ENCODE measurements at places on chromosomes 4 and X.
A peak's percentile ranks its signal among the peaks of the same experiment; 100 is the strongest.

GRCh38 chr4:29153642-29154041 is 1566.5 kb upstream of the PCDH7 start:
- DNase-seq: no peak

DNA sequence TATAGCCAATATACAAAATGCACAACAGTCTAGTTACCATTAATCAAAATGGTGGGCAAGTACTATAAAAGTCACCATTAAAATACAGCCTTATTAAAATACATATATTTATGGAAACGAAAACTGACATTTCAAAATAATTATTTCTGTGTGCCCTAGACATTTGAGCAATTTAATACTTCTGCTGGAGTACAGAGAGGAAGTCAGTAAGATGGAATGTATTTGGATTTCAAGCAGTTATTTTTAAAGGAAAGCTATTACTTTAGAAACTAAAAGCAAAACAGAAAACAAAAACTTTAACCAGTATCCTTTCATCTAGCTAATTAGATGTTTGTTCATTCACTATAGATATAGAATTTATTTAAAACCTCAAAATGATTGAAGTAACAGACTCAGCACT is 37.8 kb upstream of the TLR2 start:
- no peak for DNase-seq

DNA sequence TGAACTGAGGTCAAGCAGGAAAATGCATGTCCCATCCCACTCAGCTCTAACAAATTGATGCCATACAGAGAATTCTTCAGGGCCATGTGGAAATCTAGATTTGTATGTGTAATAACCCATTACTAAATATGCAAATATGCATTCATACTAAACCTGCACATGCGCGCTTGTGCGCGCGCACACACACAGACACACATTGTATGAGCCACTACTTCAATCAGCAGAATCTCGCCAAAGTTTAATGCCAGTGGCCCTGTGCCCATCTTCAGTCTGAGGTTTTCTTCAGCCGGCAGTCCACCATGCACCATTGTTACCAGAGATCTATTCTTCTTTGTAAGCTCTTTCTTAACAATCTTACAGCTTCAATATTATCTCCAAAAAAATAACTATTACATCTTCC is 276.4 kb downstream of the PDGFC start:
- DNase-seq: no peak

GRCh38 chr4:104010722-104011121 is 290.9 kb upstream of the TACR3 start:
- no peak for DNase-seq

GRCh38 chr4:74093981-74094623 is 4.9 kb downstream of the CXCL2 start:
- DNase-seq: no peak

DNA sequence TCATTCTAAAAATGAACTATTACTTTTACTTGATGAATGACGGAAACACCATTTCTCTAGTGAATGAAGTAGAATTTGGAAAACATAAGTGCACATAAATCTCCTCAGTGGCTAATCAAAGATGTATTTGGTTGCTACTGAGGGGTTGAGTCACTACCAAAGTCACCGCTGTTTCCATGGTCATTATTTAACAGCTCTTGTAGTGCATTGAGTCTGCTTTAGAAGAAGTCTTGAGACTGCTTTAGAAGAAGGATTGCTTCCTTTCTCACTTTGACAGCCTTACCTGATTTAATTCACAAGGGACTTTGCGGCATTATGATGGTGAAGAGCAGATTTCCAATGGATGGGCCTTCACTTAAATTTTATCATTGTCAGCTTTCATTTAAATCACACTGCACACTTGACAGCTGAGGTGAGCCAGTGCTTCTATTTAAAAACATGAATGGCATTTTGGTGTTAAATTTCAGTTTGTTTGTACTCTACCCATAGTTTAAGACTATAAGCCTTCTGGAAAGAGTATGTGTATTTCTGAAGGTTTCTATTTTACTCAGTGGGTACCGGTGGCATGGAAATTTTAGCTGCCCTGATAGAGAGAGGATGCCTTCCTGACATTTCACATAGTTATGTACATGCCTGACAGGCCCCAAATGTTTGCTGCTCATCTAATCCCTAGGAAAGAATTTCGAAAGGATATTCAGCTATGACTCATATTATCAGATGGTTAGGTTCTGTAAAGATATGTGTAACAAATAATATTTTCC is 9.5 kb downstream of the ASB5 start:
- peak; percentile 6 for DNase-seq

DNA sequence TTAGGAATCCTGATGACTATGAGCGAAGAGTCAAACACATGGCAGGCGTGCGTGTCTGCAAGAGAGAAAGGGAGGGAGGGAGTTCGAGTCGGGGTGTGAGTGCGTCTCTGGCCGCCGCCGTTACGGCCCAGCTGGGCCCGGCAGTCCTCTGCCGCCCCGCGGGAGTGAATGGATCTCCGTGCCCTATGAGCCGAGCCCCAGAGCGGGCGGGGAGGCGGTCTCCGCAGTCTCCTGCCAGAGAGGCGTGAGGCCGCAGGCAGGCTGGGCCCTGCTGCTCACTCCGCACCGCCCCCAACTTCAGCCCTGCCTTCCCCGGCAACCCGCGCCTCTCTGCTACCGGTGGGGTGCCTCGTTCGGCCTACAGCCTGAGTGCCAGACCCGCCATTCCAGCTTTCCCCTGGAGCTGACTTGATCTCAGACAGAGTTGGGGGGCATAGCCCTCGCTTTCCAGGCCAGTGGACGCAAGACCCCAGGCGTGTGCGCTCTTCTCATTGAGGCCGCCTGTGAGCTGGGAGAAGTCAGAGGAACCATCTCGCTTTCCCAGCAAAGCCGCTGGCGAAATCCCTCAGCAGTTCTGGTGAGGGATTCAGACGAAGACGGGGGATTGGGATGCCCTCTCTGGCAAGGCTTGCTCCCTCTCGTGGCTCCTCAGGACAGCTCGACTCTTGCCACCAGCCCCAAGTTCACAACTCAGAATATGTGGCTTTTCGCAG is 1.4 kb downstream of the SLC16A2 start:
- DNase-seq: peak; percentile 73

GRCh38 chr4:40255393-40256281 is 58.8 kb downstream of the RHOH start:
- DNase-seq: no peak

GRCh38 chr4:169345316-169345721 is 74.6 kb upstream of the SH3RF1 start:
- peak; percentile 25 for DNase-seq

- DNase-seq: peak; percentile 63
Observed at GRCh38 chr4:8176547-8177399, 18.2 kb upstream of the ABLIM2 start.

DNA sequence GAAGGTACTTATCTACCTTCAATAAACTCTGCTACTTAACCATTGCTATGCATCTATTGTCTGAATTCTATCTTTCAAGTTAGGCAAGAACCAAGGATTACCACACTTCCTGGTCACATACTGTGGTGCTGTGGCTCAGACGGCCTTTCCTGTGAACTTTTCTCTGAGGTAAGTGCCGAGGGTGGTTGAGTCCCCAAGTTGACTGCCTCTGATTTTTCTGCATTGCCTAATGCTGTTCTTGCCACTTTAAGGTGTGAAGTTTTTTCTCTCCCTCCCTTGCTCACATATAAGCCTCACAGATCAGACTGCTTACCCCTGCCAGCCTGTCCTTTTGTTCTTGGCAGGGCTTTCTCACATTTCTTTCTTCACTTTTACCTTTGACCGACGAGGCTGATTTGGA is 348.0 kb upstream of the POU3F4 start:
- no peak for DNase-seq

GRCh38 chr4:1988327-1988724 is 20.4 kb downstream of the NELFA start:
- no peak for DNase-seq

- peak; percentile 54 for DNase-seq
Observed at GRCh38 chrX:73852022-73852421, 289.0 kb downstream of the CHIC1 start.

GRCh38 chr4:109155682-109156283 is 146.7 kb downstream of the COL25A1 start:
- no peak for DNase-seq

DNA sequence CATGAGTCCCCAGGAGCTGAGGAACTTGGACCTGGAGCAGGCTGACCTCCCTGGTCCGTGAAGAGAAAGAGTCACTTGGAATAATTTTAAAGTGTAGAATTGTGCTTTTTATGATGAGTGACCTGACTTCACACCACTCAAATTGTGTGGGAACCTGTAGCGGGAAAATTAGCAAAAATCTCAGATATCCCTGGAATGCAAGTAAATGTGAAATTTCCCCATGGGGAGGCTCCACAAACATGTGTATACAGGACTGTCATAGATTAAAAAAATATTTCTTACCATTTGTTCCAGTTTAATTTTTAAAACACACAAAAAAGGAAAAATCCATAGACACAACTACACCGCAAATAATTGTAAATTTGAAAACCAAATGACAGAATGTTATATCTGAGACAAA is 1079.6 kb upstream of the PABPC4L start:
- DNase-seq: no peak

DNA sequence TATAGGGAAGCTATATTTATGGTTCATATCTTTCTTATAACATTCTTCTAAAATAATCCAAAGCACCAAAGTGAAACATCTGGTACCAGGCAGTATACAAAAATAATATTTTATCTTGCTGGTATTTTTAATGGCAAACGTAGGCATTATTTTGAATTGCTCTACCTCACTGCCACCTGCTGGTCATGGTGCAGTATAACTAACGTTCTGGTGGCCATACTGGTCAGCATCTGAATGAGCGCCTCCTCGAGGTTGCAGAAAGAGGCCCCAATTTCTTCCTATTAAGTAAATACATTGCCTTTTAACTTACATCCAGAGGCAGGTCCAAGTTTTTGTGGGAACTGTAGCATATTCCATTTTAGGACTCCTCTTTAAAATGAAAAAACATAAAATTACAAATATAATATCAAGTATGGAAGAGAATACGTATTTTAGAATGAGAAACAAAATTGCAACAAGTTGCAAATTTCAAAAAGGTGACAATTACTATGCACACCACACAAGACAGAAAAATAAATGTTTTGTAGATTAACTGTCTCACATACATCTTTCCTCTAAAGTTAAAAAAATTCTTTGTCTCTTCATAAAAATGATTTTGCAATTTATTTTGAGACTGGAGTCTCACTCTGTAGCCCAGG is 22.9 kb upstream of the CWH43 start:
- DNase-seq: peak; percentile 57

- no peak for DNase-seq
Observed at GRCh38 chr4:7007944-7008343, 35.2 kb upstream of the TADA2B start.

- DNase-seq: no peak
Observed at GRCh38 chr4:11847167-11847566, 418.5 kb upstream of the HS3ST1 start.
